Activated T-helper 17 cell treated with anti-CD3 and anti-CD28 coated beads, Interleukin-2, amount 50 U/mL, for 72 hours (primary cell): ENCODE measurements at places on chromosomes 5 and 9. TPM values are rescaled to one million over a fixed set of nuclear protein-coding genes. Genes with fewer than 3 reads are reported as not detected.

Gene TMEM252
- total RNA-seq, result not detected

Gene GABBR2
- not detected for total RNA-seq

Gene ISL1
- total RNA-seq, result not detected

Gene PHF24
- total RNA-seq, result not detected

Gene SPINK13
- not detected for total RNA-seq

Gene SOX30
- total RNA-seq, result 0.50 TPM

Gene FOXD4
- total RNA-seq, result 0.24 TPM

Gene UBAP2
- 45.7 TPM for total RNA-seq

Gene HRH2
- 4.0 TPM for total RNA-seq

Gene AQP3
- 72.5 TPM for total RNA-seq

Gene ASS1
- total RNA-seq, result 0.69 TPM

Gene GLRA1
- not detected for total RNA-seq

Gene FGD3
- total RNA-seq, result 80.2 TPM

Gene SPOCK1
- not detected for total RNA-seq

Gene ADAM19
- total RNA-seq, result 145 TPM

Gene ADGRD2
- total RNA-seq, result not detected

- ATAC-seq, result no peak
Observed at GRCh38 chr9:24464319-24464951, 81.3 kb downstream of the IZUMO3 start.

- peak; percentile 76 for ATAC-seq
Observed at GRCh38 chr5:69414885-69415583, at the start of gene MARVELD2. Gene MARVELD2 (plus strand): TSS chr5:69415116. CDS start chr5:69419386, 4,270 bp downstream.

DNA sequence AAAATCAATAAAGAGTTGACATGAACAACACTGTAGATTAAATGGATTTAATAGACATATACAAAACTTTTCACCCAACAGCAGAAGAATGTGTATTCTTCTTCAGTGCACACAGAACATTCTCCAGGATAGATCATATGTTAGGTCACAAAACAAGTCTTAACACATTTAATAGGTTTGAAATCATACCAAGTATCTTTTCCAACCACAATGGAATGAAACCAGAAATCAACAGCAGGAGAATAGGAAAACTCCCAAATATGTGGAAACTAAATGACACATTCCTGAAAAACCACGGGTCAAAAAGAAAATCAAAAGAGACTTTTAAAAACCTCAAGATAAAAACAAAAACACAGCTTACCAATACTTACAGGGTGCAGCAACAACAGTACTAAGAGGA lies 790.1 kb upstream of the ZNF608 start:
- ATAC-seq, result no peak

GRCh38 chr5:150672237-150672883 lies 11.3 kb downstream of the MYOZ3 start:
- ATAC-seq, result peak; percentile 78

- ATAC-seq, result no peak
Observed at GRCh38 chr5:114305402-114306207, 56.3 kb upstream of the KCNN2 start.

GRCh38 chr9:87876708-87877107 lies 6.0 kb upstream of the SPATA31E1 start:
- ATAC-seq, result no peak

- no peak for ATAC-seq
Observed at GRCh38 chr9:95736370-95736769, 139.1 kb upstream of the ERCC6L2 start.

DNA sequence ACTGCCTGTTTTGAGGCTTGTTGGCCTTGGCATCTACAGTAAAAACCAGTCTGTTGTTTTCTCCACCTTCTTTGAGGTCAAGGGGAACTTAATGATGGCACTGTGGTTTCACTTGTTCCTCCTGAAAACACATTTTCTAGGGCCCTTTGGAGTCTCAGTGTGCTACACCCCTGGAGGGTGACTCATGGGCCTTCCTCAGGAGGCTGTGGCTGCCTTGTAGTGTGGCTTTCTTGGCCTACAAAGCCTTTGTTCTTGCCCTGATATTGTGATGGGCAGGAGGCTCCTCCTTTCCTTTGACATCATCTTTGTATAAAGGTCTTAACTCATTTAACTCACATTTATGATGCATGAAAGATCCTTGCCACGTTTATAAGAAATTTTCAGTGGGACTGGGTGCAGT lies 56.3 kb upstream of the GPBP1 start:
- peak; percentile 98 for ATAC-seq

DNA sequence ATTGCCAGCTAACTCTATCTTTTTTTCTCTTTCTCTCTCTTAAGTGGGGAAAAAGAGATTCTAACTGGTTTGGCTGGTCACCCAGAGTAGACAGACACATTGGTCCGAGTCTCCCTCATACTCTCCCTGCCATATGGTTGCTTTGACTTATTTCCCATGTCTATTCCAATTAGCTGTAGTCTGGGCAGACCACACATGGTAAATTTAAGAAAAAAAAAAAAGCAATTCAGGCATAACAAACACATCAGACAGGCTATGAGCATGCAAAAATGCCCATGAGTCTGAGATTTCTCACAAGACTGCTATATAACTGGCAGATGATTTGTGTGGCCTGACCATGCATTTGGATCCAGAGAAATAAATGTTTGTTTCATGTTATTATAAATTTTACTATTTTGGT lies 110.2 kb upstream of the FGF10 start:
- no peak for ATAC-seq

DNA sequence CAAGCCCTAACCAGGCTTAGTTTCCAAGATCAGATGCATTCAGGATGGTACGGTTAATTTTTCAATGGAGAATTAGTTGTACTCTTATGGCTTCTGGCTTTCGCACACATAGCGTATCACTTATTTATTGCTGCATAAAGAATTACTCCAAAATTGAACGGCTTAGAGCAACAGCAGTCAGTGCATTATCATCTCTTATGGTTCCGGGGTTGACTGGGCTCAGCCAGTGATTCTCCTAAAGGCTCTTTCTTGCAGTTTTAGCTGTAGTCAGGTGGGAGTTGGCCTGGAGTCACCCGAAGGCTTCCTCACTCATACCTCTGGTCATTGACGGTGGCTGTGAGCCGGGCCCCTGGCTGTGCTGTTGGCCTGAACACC lies 595 bp upstream of the GRHPR start:
- ATAC-seq, result peak; percentile 15

DNA sequence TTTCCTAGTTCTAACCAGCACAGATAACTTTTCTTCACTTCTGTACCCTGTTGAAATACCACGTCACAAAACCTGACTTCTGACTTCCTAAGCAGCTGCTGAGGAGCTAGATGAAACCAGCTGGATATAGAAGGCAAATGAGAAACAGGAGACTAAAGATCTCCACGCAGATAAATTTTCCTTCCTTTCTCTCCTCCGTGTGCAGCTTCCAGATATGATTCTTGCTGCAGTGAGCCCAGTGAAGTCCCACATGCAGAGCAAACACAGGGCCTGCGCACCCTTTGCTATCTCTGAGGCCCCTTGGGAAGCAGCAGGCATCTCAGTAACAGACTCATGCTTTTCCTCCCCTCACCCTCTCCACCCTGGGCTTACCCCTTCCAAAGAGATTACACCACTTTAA lies 1638.3 kb downstream of the MAT2B start:
- no peak for ATAC-seq

GRCh38 chr9:124004593-124004992 lies 7.0 kb upstream of the LHX2 start:
- ATAC-seq, result no peak

- ATAC-seq, result no peak
Observed at GRCh38 chr5:111892949-111893348, 136.0 kb upstream of the NREP start.

DNA sequence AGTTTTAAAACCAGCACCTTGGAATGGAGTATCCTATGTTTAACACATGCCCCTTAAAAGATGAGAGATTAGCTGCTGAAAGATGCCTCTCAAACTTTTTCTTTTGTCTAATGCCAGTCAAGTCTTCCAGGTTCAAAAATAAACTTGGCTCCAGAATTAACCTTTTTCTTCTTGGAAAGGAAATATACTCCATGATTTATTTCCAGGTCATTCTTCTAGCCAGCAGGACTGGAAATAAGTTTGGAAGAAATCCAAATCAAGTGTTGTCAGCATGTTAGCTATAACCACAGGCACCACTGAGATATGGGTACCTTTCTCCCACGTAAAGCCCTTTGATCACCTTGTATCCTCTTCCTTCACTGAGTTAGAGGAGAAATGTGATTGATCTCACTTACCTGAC lies 56.1 kb downstream of the NLN start:
- no peak for ATAC-seq

GRCh38 chr5:71569748-71570509 lies 17.2 kb upstream of the MCCC2 start:
- ATAC-seq, result no peak

DNA sequence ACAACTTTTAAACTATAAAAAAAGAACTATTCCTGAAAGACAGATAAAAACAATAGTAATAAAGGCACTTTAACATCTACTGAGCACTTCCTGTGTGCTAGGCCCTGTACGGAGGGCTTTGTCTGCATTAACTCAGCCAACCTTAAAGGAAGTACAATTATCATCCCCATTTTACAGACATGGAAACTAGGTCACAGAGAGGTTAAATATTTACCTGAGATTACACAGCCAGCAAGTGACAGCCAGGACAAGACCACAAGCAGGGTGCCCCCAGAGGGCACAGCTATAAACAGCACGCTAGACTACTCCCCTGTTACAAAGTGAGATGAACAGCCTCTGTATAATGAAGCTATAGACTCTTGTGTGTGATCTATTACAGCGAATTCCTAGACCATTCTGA lies 25.5 kb downstream of the DDX31 start:
- no peak for ATAC-seq

GRCh38 chr5:10601246-10602030 lies 37.6 kb downstream of the ANKRD33B start:
- peak; percentile 48 for ATAC-seq

DNA sequence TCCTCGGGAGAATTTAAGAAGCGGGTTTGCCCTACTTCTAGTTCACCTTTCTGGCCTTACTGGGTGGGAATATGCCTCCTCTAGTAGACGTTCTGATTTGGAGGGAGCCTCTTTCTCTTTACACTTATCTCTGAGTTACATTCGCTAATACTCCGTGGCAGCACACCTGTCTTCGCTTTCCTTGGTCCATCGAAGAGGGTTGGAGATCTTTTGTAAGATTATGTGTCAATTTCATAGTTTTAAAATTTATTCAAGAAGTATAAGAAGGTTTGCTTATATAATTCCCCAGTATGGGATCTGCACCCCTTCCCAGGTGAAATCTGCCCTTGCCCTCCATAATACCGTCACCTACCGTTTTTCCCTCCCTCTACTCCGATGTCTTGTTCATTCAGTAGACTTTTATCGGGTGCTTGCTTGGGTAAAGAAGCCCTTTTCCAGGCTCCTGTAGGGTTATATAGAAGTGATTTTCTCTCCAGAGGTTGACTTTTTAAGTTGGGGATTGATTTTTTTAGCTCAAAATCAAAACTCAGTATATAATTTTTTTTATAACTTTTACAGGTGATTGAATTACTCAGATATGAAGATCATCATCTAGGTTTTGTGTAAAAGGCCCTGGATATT lies 1.1 kb downstream of the GPBP1 start:
- ATAC-seq, result no peak

GRCh38 chr9:27367921-27368315 lies 71.0 kb upstream of the EQTN start:
- no peak for ATAC-seq

DNA sequence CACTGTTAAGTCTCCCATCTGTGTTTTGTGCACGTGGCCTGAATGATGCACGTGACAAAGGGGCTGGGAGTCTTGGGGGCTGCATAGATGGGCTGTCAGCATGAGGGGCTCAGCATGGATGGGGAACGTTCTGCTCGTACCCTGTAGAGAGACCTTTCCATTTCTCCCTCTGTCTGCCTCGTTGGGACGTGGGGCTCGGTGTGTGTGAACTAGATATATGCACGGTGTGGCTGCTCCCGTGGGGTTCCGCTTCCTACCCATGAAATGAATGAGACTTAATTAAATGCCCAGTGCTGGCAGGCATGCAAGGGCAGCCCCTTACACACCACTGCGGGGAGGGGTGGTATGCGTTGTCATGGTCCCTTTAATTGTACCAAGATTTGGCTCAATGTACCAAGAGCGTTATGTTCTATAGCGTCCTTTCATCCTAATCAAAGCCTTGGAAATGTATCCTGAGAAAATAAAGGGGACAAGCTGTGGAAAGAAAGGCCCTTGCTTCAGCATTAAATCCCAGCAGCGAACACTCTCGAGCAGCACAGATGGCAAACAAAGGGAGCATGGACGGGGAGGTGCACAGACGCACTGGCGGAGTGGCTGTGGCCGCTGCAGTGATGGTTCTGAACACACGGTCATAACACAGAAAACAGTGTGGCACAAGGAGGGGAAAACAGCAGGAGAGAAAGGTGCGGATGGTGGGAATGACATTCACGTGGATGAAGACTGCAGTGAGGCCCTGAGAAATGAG lies 66.8 kb downstream of the RASGEF1C start:
- no peak for ATAC-seq

DNA sequence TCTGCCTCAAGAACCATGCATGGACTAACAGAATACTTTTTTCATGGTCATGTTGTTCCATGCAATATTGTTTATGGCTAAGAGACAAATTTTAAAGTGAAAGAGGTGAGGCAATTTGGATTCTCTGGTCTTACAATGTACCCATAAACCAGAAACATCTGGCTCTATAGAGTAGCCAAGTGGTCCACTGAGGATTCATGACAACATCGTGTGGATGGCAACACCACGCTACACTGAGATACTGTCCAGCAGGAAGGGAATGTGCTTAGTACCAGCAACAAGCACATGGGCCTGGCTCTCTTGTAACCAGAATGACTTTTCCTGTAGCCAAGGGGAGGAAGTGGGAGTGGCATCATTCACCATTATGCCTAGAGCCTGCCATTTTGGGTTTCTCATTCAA lies 218.2 kb downstream of the GADD45G start:
- no peak for ATAC-seq

- no peak for ATAC-seq
Observed at GRCh38 chr9:30310711-30311110, 2073.7 kb upstream of the ACO1 start.

GRCh38 chr9:127519301-127520166 lies 68.2 kb downstream of the LRSAM1 start:
- peak; percentile 97 for ATAC-seq

- peak; percentile 8 for ATAC-seq
Observed at GRCh38 chr5:180804129-180804618, 1.6 kb upstream of the MGAT1 start.

- no peak for ATAC-seq
Observed at GRCh38 chr9:36867241-36867640, 166.8 kb downstream of the PAX5 start.

DNA sequence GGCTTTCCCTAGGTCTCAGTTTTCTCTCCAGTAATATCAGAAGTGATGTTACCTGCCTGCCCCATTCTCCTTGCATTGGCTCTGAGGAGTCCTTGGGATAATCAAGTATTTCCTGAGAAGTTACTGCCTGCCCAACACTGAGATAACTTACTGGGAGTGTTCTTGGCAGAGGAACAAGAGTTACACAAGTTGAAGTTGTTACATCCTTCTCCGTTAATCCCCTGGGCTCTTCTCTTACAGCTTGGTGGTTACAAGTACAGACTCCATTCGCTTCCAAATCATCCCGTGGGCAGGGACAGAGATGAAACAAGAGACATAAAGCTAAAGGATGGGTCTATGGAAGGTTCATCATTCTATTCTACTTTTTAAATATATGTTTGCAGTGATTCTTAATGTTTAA lies 74.1 kb upstream of the SAP30L start:
- ATAC-seq, result no peak

GRCh38 chr5:158921441-158922262 lies 178.1 kb downstream of the EBF1 start:
- no peak for ATAC-seq
